ENCODE measurements at places on chromosomes 6 and 20. TPM values are rescaled to one million over a fixed set of nuclear protein-coding genes. Genes with fewer than 3 reads are reported as not detected.

- H3K36me3 ChIP-seq, result no peaks in the 10 kb centered on the region
- H3K4me1 ChIP-seq, result no peaks in the 10 kb centered on the region
- no peak overlapping the region for H3K27ac ChIP-seq
These were observed 60.9 kb downstream of the TFAP2C start for GRCh38 chr20:56689852-56690485.

DNA sequence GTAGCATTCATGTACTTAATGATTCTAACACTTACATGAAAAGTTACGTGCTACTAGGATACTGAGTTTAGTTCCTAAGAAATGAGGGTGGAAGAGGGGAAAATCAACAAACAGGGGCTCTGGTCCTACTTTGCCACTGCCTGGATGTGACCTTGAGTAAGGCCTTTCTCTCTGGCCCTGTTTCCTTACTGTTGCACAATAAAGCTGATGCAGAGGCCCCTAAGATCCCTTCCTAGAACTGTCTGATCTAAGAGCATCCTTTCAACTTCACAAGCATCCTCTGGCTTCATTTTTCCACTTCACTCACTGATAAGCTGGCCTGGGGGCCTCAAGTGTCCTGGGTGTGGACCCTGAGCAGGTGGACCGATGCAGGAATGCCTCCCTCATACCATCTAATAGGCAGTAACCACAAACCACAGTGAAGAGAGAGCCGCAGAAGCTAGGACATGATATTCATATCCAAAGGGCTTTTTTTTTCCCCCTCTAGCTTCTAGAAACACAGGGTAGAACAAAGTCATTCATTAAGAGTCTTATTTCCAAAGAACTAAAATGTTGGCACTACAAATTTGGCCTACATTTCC lies 21.6 kb downstream of the FKBP1A start:
- peaks cover 9% of the 10 kb centered on the region for H3K4me1 ChIP-seq
- peaks cover 37% of the 10 kb centered on the region for H3K36me3 ChIP-seq
- H3K27ac ChIP-seq, result no peak overlapping the region
- H3K27me3 ChIP-seq, result no peaks in the 10 kb centered on the region

DNA sequence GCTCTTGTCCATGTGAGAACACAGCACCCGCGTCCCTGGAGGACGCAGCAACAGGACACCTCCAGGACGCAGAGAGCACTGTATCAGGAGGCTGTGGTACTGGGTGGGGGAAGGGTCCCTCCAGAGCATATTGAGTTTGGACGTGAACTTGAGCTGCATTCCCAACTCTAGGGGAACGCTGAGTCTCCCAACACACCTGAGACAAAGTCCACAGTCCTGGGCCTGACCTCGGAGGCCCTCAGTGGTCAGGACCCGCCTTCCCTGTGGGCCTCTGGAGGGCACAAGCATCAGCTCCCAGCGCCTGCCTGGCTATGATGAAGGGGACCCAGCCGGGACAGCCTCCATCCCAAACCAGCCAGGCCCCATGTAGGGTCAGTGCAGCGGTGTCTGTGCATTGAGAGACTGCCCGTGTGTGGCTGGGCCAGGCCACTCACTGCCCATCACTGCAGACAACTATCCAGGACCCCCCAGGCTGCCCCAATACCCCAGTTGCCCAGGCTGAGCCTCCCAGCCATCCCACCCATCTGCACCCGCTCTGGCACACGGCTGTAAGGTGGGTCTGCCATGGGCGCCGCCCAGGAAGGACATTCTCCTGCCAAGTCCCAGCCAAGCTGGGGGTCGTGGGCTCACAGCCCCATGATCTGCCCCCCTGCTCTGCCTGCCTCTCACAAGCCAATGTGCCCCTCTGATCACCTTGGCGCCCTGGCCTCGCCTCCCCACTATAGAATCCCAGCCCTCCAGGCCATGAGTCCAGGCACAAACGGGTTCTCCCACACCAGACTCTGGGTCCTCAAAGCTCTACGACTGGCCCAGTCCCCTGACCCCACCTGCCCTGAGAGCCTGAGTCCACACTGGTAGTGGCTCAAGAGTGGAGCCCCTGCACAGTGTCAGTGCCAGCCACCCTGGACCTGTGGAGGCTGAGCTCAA lies 115.7 kb downstream of the TAF4 start:
- no peak overlapping the region for H3K4me3 ChIP-seq
- no peak overlapping the region for H3K27ac ChIP-seq
- no peaks in the 10 kb centered on the region for H3K27me3 ChIP-seq
- no peak for DNase-seq
- H3K4me1 ChIP-seq, result no peaks in the 10 kb centered on the region

DNA sequence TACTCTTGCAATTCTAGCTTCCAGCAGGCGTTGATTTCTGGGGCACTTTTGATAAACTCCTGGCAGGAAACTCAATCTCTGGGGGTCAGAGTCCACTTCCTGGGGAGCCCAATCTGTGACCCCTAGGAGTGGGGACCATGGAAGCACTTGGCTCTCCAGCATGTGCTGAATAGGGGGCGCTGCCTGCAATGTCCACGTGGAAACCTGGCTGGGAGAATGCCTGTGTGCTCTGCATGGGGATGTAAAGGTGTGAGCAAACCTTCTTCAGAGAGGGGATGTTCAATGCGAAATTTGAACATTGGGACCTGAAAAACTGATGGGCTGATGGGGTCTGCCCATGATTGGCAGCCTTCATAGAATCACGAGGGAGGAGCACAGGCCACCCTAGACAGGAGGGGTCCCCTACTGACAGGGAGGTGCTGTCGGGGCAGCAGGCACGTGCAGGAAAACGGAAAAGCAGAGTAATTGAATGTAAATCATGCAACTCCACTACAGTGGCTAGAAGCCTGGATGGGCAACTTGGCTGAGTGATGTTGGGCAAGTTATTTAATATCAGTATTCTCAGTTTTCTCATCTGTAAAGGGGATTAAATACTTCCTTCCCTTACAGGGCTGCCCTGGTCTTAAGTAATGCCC lies 47.8 kb downstream of the CEP43 start:
- H3K27ac ChIP-seq, result peak overlapping the region; percentile 30
- H3K27me3 ChIP-seq, result no peaks in the 10 kb centered on the region
- peaks cover 51% of the 10 kb centered on the region for H3K4me1 ChIP-seq
- no peak overlapping the region for H3K4me3 ChIP-seq
- H3K36me3 ChIP-seq, result no peaks in the 10 kb centered on the region

DNA sequence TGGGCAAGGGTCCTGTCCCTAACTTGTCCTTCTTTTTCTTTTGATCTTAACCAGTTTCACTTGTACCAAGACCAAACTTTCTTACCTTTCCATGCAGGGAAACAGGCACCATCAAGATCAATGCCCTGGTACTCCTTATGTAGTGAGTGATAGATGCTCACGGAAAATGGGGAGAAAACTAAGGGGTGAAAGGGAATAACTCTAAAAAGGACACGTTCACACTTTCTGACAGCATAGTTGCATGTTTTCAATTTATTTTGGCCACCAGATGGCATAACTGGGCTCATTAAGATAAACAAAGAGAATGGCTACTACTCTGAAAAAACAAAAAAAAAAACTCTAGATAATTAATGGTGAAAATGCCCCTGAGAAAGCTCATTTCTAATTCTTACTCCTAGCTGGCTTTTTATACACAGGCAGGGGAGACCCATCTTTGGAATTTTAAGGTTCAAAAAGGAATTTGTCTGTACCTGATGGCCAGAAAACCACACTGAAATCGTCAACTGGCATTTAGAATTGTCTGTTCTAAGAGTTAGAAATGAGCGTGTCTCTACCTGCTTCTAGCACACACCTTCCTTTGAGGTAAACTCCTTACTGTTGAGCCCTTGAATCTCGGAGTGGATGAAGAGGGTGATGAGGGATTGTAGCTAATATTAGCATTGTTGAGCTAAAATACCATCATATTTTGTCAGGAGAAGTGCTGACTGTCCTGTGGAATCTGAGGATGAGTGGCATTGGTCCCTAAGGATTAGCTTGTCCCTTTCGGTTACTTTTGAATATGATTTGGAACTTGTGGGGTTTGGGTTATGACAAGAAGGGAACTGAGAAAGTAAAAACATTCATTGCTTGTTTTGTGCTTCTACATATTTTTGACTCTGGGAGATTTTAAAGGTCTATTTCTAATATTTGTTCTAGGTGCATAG lies 62.2 kb upstream of the DDR1 start:
- no peak overlapping the region for H3K4me3 ChIP-seq
- no peak overlapping the region for H3K27ac ChIP-seq
- no peaks in the 10 kb centered on the region for H3K27me3 ChIP-seq

DNA sequence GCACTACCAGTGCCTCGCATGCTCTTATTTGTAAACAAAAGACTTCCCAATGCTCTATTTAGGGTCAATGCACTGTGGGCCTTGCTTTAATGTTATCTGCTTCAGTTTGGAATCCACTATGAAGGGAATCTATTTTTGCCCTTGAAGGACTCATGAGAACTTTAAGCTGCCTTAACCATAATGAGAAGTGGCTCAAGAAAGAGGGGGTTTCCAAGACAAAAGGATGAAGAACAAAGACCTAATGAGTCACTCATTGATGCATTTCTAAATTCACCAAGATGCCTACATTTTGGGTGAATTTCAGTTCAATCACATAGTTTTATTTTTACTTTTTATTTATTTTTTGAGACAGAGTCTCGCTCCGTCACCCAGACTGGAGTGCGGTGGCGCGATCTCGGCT lies 228.2 kb downstream of the LY86 start:
- no peak overlapping the region for H3K4me3 ChIP-seq
- H3K4me1 ChIP-seq, result peaks cover 6% of the 10 kb centered on the region
- no peak for DNase-seq

DNA sequence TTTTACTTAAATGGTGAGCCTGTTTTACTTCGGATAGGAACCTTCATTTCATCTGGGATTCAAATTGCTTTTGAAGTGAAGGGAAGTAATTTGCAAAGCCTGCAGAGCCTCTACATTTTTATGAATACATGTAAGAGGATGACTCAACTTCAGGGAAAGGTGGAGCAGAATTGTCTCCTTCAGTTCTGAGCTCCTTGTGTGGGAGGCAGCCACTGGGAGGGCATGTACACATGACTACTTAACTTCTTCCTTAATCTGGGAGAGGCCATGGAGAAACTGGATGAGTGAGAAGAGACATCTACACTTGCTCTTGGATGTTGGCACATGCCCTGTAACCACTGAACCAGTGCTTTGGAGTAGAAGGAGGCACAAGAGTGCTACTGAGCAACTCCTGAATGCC lies 145.1 kb upstream of the NRSN1 start:
- no peaks in the 10 kb centered on the region for H3K4me1 ChIP-seq
- H3K27ac ChIP-seq, result no peak overlapping the region
- no peaks in the 10 kb centered on the region for H3K27me3 ChIP-seq
- H3K36me3 ChIP-seq, result no peaks in the 10 kb centered on the region
- no peak overlapping the region for H3K4me3 ChIP-seq
- no peak for DNase-seq

DNA sequence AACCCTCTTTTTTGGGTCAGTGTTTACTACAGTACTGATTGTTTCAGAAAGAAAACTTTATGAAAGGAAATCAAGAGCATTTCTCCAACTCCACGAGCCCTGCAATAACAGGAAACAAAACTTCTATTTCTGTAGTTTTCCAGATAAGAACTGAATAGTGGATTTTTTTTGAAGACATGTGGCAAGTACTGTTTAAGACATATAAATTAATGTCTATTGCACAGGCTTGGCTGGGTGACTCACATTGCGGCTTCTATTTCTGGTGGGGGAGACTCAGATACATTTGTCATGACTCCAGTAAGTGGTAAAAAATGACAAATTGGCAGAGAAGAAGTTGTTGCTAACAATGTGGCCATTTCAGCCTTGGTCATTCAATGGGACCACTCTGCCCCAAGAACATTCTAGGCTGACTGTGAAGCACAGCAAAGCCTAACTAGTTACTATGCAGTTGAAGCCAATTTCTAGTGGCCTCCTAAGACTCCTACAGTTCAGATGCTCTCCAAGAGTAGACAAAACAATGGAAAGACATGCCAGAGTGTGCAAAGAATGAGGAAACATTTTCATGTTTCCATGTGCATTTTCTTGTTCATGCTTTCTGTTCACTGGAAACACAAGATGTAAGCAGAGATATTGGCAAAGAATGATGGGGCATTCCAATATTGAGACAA lies 200.9 kb downstream of the EDN1 start:
- no peaks in the 10 kb centered on the region for H3K4me1 ChIP-seq
- no peak for DNase-seq
- H3K27me3 ChIP-seq, result no peaks in the 10 kb centered on the region

GRCh38 chr6:113451049-113451448 lies 406.1 kb upstream of the MARCKS start:
- H3K27ac ChIP-seq, result no peak overlapping the region
- DNase-seq, result no peak
- no peaks in the 10 kb centered on the region for H3K4me1 ChIP-seq
- no peaks in the 10 kb centered on the region for H3K36me3 ChIP-seq
- no peaks in the 10 kb centered on the region for H3K27me3 ChIP-seq

DNA sequence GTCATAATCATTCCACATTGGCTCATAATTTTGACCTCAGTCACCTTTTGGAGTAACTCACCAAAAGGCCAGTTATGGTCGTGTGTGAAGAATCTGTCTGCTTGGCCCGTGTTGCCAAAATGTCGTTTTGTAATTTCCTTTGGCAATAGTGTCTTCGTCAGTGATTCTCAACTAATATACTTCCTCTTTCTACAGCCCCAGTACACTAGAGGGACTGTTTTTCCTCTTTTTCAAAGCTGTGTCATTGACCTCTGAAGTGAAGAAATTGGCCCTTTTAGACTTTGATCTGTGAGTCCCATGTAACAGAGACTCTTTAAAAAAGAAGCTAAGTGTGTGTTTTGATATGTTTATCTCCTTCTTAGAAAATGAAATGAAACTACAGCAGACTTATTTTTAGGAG lies 5.2 kb downstream of the FOXO3 start:
- H3K27ac ChIP-seq, result peak overlapping the region; percentile 35
- no peak overlapping the region for H3K4me3 ChIP-seq
- no peak for DNase-seq
- H3K36me3 ChIP-seq, result peaks cover 14% of the 10 kb centered on the region
- no peaks in the 10 kb centered on the region for H3K27me3 ChIP-seq

DNA sequence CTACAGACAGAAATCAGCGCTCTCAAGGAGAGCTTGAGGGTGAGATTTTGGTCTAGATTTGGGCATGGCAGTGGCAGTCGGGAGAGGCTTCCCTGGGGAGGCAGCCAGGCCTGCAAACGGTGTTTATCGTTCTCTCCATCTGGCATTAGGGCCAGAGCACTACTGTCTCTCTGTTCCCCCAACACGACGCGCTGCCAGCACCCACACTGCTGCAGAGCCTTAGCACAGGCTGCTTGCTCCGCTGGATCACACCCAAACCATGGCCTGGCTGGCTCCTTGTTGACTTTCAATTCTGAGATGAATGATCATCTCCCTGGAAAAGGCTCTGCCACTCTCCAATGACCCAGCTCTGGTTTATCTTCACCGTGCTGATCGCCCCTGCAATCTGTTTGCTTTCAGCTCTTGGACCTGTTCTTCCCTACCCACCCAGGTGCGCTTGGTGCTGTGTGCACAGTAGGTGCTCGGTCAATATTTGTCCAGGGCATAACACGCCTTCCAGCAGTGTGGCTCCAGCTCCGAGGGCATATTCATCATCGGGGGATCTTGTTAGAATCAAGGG lies 106.1 kb downstream of the TFAP2C start:
- no peaks in the 10 kb centered on the region for H3K36me3 ChIP-seq
- H3K27ac ChIP-seq, result no peak overlapping the region
- no peak for DNase-seq
- no peaks in the 10 kb centered on the region for H3K4me1 ChIP-seq

- H3K4me1 ChIP-seq, result peaks cover 27% of the 10 kb centered on the region
- H3K27ac ChIP-seq, result no peak overlapping the region
- no peaks in the 10 kb centered on the region for H3K36me3 ChIP-seq
- no peak for DNase-seq
- no peak overlapping the region for H3K4me3 ChIP-seq
These were observed 5.4 kb downstream of the DUSP22 start for GRCh38 chr6:297571-298232.

The C20orf202 gene
- 0.20 TPM for total RNA-seq

The ARHGAP40 gene
- not detected for total RNA-seq

The EPHA7 gene
- total RNA-seq, result not detected

The C6orf52 gene
- 1.5 TPM for total RNA-seq

The RBM39 gene
- total RNA-seq, result 665 TPM

The LGSN gene
- total RNA-seq, result not detected

The SLCO4A1 gene
- total RNA-seq, result 0.99 TPM

The LAMP5 gene
- total RNA-seq, result not detected

The PPDPF gene
- total RNA-seq, result 208 TPM

The KHDC1L gene
- not detected for total RNA-seq

Data from CD4-positive, alpha-beta memory T cell (primary cell).